ENCODE measurements at places on chromosomes 3 and 15.

- DNase-seq: no peak
These were observed 266.2 kb downstream of the OPA1 start for GRCh38 chr3:193859195-193859594.

- DNase-seq: no peak
These were observed 50.0 kb downstream of the TRIM42 start for GRCh38 chr3:140727886-140728285.

GRCh38 chr3:15428539-15428938, 1.1 kb downstream of the EAF1 start:
- no peak for DNase-seq

DNA sequence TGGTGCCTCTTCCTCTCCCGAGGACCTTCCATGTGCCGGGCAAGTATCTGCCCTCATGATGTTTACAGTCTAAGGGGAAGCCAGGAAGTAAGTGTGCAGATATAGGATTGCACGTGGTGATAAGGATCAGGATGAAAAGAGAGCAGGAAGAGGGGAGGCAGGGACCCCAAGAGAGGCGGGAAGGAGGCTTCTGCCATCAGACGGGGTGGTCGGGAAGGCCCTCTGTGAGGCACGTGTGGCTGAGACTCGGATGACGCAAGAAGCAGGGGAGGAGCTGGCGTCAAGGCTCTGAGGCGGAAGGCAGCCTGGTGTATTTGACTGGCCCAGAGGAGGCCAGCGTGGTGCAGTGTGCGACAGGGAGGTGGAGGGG, 762 bp upstream of the IQSEC1 start:
- no peak for DNase-seq

GRCh38 chr3:58271901-58272501, 34.0 kb upstream of the RPP14 start:
- DNase-seq: no peak

DNA sequence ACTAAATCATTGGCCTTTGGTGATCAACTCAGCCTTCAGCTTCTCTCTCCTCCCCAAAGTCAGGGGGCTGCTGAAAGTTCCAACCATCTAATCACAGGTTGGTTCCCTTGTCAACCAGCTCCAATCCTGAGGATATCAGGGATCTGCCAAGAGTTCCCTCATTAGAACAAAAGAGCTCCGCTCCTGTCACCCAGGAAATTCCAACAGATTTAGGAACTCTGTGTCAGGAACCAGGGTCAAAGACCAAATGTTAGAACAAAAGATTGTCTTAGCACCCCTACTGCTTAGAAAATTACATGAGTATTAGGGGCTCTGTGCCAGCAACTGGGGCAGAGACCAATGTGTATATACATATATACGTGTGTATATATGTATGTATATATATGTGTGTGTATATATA, 32.3 kb upstream of the RAB7A start:
- no peak for DNase-seq

GRCh38 chr15:57517030-57517671, 74.6 kb upstream of the MYZAP start:
- no peak for DNase-seq

DNA sequence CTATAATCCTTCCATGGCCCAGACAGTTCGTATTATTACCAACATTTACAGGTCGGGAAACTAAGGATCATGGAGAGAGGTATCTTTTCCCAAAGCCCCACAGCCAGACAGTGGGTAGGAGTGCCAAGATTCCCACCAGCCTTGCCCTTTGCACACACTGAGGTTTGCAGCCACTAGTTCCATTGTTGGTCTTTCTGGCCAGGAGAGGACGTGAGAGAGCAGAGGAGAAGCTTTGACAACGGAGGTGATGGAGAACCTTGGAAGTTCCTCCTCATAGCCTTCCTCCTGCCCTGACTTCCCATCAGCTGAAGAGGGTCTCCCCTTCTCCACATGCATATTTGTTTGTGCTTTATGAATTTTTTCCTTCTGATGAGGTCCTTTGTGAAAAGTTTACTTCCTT, 50.5 kb upstream of the PLCL2 start:
- DNase-seq: no peak

DNA sequence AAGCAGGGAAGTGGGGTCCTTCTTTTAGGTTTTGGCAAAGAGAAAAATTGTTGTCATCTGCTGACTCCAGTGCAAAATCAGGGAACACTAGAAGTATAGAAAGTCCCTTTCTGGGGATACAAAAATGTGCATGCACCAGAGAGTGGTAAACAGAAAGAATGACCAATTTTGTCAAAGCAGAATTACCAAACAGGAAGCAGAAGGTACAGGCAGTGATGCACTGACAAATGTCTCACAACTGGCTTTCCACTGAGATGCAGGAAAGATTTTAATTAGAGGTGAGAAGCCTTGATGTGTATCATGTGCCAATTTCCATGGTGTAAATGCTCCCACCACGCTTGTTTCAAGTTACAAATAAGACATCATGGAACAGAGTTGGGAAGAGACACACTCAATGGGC, 66.0 kb downstream of the TRIM69 start:
- no peak for DNase-seq

DNA sequence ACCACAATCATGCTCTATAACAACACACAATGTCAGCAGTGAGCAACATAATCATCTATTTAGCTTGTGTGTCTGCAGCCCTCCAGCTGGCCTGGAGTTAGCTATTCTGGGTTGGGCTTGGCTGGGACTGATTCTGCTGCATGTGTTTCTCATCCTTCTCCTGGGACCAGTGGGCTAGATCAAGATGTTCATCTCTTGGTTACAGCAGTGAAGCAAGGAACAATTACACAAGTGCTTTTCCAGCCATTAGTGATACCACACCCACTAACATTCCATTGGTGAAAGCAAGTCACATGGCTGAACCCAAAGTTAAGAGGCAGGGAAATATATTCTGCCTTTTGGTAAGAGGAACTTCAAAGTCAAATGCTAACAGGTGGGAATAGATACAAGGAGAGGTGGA, 14.6 kb downstream of the NUDT16 start:
- no peak for DNase-seq

- no peak for DNase-seq
These were observed 57.9 kb upstream of the SEC22A start for GRCh38 chr3:123143669-123144411.
